Activated T-helper 2 cell treated with anti-CD3 and anti-CD28 coated beads, Interferon-gamma antibody, Interleukin-2, Interleukin-4, amounts not matched to agents 10 μg/mL and 5 μg/mL and 100 μg/mL, durations not matched to agents 14 hours and 24 hours and 36 hours (primary cell): ENCODE measurements at places on chromosomes 16 and 17.

DNA sequence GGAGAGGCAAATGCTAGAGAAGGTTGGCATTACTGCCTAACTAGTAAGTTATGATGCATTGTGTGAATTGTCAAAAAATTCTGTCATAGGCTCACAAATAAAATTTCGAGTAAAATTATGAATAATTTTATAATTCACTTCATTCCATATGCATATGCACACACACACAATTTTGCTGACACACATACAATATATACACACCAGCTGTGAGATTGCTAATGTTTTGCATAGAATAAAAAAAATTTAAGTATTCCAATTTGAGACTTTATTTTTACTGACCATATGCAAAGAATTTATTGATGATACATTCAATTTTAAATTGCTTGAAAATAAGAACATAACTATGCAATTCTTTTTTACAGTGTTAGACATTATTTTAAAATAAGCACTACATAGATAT lies 6.8 kb upstream of the TMEM100 start:
- DNase-seq, result no peak

DNA sequence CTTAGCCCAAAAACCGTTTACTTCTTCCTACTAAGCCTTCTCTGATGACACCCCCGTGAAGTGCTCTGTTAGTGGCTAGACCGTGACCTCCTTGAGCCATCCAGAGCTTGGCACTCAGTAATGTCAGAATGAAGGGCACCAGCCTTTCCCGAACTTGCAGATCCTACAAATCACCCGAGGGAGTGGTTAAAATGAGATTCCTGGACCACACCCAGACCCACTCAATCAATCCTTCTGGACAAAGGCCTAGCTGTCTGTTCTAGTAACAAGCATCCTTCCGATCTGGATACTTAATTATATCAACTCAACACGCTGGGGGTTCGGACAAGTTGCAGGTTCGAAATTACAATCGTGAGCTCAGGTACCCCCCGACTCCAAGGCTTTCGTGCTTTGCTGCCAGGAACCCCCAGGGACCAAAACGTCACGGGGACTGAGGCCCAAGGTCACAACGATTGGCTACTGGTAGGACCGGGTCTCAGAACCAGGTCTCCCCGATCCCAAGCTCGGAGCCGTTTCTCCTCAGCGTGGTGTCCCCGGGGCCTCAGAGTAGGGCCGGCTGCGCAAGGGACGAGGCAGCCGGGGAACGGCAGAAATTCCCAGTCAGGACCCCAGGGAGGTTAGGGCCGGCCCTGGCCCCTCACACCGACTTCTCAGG lies 527 bp downstream of the CIAPIN1 start:
- DNase-seq, result peak; percentile 16

DNA sequence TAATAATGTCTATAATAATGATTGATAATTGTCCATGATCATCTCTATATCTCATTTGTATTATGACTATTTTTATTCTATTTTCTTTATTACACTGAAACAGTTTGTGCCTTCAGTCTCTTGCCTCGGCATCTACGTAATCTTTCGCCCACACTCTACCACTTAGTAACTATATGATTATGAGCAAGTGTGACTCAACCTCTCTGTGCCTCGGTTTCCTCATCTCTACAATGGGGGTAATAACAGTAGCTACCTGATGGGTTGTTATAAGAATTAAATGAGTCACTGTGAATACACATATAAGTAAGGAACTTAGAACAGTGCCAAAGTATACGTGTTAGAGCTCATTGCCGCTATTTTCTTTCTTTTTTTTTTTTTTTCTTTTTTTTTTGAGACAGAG lies 3.7 kb upstream of the SLC16A11 start:
- no peak for DNase-seq

DNA sequence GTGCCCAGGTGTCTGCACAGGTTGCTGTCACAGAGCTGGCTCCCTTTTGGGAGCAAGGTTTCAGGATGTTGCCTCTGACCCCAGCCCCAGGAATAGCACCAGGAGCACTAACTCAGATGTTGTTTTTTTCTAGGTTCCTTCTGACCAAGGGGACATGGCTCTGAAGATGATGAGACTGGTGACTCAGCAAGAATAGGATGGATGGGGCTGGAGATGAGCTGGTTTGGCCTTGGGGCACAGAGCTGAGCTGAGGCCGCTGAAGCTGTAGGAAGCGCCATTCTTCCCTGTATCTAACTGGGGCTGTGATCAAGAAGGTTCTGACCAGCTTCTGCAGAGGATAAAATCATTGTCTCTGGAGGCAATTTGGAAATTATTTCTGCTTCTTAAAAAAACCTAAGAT lies 28.1 kb downstream of the SCPEP1 start:
- DNase-seq, result no peak

- DNase-seq, result no peak
Measured at GRCh38 chr16:1551166-1551565, 17.7 kb downstream of the TMEM204 start.

DNA sequence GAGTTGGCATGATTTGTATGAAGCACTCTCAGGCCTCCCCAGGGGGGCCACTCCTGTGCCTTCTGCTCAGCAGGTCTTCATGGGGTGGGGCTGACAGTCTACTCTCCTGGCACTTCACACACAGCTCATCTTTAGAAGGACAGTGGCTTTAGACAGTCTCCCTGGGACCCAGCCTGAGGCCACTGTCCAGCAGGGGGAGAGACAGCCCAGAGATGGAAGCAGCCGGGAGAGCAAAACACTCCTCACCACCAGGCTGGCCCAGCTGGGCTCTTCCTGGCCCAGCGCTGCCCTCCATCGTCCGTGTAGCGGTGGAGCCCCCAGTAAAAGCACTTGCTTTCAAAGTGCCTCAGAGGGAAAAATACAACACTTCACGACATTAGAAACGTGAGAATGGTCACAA lies 62.0 kb upstream of the CRHR1 start:
- DNase-seq, result no peak

GRCh38 chr16:35734728-35735402 lies 2275.5 kb downstream of the TP53TG3F start:
- DNase-seq, result no peak

DNA sequence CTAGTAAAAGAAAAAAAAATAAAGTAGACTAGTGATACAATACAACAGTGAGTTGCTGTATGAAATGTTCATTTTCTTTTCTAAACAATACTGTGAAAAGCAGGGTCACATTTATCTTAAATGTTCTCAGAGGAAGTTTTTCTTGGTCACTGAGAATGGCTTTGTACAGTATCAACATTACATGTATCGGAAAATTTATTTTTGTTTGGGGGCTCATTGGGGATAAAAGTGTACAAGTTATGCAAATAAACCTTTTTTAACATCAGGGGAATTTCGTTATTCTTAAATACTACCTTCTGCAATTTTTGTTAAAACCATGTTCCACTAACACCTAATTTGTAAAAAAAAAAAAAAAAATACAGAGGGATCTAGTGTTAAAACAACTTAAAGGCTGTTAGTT lies 8.7 kb upstream of the ZNF594 start:
- DNase-seq, result no peak

- no peak for DNase-seq
Measured at GRCh38 chr17:78675836-78676235, 98.6 kb upstream of the DNAH17 start.

DNA sequence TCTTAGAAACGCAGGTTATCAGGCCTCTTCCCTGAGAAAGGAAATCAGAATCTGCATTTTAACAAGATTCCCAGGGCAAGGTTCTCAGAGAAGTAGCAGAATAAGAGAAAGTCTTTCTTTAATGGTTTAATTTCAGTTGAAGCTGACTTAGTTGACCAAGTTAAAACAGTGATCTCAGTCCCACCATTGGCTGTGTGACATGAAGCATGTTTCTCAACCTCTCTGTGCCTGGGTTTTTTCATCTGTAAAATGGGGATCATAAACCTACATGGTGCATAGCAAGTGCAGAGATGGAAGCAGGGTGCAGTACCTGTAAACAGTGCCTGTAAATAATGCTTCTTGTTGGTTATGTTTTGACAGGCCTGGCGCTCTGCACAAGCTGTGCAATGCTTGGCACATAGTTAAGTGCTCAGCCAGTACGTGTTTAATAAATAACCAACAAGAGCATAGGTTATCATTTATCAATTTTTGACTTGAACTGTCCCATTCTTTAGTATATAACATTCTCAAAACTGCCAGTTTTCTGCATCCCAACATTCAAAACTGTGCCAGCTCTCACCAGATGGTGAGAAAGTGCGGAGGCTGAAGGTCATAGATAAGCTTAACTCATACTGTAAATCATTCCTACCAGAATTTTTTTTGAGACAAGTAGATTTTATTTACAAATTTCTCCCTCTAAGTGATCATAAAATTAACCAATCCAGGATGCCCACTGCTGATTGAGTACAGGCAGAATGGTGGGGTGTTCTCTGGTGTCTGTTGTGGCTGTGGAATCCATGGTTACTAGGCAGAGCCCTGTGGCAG lies 6.9 kb downstream of the C17orf67 start:
- DNase-seq, result no peak

GRCh38 chr17:66562119-66562518 lies 259.7 kb downstream of the PRKCA start:
- DNase-seq, result no peak

DNA sequence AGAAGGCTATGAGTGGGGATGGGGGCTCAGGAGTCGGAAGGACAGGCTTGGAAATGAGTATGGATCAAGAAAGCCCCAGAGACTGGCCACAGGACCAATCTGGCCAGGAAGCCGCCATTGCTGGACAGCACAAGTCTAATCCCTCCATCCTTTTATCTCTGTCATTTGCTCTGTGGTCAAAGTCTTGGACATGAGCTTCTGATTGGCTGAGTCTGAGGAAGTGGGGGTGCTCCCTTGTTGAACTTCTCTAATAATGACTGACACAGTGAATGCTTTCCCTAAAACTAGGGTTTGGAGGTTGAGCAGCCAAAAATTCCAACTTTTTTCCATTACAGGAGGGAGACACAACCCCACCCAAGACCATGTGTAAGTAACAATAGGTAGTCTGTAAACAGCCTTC lies 97.4 kb downstream of the MARF1 start:
- DNase-seq, result no peak

DNA sequence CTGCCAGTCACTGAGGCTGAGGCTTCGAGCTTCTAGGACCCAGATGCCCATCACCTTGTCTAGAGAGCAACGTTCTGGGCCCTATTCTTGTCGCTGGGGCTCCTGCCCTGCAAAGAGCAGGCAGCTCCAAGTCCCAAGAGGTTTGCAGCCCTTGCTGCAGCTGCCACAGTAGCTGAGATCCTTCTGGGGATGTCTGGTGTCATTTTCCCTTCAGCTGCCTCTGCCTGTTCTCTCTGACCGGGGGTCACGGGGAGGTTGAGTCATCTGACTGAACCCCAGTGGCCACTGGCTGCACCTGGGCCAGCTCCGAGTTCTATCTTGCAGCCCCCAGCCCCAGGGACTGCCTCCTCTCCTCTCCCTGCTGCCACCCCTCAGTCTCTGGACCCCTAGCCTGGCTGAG lies 4.9 kb downstream of the WSCD1 start:
- DNase-seq, result no peak

DNA sequence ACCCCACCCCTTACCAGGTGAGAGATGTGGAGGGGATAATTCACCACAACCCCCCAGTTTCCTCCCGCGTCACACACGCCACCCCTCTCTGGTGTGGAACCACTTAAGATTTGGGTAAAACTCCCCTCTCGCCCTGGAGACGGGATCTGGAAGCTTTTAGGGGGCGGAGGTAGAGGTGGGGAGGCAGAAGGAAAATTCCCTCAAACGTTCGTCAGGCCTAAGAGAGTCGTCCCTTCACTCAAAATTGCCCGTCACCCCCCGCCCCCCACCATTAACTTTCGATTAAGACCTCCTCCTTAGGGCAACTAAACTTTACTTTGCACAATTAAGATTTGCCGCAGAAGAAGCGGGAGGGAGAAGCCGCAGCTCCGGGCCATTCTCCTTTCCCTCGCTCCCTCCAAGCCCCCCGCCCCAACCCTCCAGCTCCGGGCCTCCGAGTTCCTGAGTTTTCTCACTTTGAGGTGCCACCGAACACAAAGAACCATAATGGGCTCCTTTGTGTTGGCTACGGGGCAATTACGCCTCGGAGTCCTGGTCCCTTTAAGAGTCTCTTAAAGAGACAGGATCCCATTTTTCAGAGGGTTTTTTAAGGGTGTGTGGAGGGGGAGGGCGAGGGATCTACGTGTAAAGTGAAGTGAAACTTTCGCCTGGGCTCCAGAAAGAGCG lies 985 bp upstream of the FZD2 start:
- no peak for DNase-seq

DNA sequence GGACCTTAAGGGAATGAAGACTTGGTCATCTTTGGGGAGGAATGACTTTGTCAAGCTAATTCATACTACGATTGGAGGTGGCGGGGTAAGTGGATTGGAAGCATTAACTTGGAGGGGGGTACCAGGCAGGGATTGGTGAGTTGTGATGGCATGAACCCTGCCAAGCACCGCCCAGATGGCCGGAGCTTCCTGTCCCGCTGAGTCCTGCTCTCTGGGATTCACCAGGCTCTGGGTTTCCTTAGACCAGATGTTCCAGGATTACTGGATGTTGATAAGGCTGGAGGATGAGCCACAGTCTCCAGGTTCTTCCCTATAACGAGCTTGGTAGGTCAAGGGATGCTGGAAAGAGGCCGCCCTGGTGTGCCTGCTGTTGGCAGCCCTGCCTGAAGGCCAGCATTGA lies 154.9 kb downstream of the SDK2 start:
- no peak for DNase-seq

- DNase-seq, result no peak
Measured at GRCh38 chr16:49020436-49020835, 261.2 kb downstream of the CBLN1 start.

- no peak for DNase-seq
Measured at GRCh38 chr17:42774066-42774745, 957 bp downstream of the VPS25 start.

- DNase-seq, result no peak
Measured at GRCh38 chr17:29611351-29612093, 11.2 kb downstream of the CORO6 start.

DNA sequence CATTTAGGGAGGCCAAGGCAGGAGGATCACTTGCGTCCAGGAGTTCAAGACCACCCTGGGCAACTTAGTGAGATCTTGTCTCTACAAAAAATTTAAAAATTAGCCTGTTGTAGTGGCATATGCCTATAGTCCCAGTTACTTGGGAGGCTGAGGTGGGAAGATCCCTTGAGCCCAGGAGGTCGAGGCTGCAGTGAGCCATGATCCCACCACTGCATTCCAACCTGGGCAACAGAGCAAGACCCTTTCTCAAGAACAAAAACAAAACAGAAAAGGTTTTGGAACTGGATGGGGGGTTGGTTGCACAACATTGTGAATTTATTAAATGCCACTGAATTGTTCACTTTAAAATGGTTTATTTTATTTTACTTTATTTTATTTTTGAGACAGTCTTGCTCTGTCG lies 21.2 kb downstream of the PLXDC1 start:
- no peak for DNase-seq
